ENCODE measurements at places on chromosomes 7 and 10.

DNA sequence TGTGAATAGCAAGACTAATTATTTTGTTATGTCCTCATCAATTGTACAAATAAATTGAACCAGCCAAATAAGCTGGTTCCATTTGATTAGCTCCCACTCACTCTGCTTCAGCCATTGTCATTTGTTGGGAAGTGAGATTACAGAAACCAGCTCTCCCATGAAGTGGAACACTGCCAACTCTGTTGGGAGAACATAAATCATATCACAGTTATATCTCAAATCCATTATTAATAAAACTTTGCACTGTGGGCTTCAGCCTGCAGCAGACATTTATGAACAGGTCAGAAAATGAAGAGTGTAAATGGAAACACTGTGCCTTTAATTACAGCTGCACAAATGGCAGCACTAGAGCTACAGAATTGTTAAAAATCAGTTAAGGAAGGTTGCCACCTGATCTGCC, 46.7 kb upstream of the TEX47 start:
- peak; percentile 42 for DNase-seq

DNA sequence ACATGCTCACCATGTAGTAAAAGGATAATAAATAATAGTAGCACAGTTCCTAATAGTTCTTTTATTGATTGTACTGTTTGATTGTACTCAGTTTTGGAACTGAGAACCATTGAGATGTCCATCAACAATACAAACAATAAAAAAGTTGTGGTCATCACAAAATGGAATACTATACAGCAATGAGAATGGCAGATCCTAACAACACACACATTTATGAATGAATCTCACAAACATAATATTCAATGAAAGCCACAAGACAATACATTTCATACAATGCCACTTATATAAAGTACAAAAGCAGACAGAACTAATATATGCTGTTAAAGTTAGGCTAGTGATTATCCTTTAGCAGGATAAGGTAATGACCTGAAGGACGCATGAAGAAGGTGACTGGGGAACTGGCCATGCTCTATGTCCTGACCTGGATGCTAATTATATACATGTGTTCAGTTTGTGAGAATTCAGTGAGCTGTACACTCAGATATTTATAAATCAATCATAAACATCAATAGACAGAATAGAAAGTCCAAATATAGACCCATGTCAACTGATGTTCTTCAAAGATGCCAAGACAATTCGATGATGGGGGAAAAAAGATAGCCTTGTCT, 70.0 kb downstream of the SMURF1 start:
- no peak for DNase-seq

- peak; percentile 32 for DNase-seq
These were observed 55.7 kb upstream of the CREB5 start for GRCh38 chr7:28356619-28357018.

GRCh38 chr10:42816912-42817311, 34.3 kb downstream of the BMS1 start:
- DNase-seq = no peak

GRCh38 chr7:142303650-142304049, 45.8 kb upstream of the PRSS58 start:
- no peak for DNase-seq

DNA sequence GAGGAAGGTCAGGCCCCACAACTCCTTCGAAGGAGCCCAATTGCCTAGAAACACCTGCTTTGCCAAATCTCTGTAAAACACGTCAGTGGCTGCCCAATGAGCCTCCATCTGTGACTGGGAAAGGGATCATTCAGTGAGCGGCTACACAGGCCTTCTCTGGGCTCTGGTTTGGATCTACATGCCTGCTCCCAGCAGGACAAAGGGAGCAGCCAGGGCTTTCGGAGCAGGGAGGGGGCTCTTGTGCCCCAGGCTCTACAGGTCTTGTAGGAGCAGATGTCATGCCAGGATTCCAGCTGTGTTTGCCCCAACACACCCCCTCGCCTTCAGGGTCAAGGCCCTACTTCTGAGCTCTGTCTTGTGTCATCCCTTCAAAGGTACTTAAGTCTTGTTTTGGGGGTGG, 73.5 kb downstream of the CLEC2L start:
- no peak for DNase-seq

DNA sequence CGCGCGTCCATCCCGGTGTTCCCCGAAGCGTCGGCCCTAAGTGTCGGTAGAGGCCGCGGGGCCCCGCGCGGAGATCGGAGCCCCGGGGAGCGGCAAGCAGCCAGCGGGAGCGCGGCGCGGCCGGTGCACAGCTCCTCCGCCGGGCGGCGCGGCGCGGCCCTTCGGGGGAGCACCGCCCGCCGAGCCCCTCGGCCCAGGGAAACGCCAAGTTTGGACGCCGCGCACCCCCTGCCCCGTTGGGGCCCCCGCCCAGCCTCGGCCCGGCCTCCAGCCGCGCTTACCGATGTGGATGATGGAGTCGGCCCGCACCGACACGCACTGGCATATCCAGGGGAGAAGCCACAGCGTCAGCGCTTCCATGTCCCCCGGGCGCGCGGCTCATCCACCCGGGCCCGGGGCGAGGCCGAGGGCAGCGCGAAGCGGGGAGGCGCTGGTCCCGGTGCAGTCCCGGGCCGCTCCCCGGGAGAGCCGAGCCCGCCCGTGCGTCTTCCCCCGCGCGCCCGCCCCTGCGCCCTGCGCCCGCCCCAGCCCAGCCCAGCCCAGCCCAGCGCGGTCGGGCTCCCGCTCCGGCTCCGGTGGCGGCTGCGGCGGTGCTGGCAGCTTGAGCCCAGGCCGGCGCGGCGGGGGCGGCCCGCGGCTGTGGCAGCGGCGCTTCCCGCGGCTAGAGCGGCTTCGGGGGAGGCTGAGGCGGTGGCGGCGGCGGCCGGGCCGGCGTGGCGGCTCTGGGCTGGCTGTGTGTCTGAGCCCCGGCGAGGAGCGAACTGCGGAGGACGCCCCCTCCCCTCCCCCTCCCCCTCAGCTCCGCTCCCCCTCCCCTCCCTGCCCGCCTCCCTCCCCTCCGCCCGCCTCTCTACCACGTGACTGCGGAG, at the start of gene GRID1:
GRID1 (minus strand) TSS at position 763 of the 869 bp plus-strand sequence.
- peak; percentile 80 for DNase-seq

DNA sequence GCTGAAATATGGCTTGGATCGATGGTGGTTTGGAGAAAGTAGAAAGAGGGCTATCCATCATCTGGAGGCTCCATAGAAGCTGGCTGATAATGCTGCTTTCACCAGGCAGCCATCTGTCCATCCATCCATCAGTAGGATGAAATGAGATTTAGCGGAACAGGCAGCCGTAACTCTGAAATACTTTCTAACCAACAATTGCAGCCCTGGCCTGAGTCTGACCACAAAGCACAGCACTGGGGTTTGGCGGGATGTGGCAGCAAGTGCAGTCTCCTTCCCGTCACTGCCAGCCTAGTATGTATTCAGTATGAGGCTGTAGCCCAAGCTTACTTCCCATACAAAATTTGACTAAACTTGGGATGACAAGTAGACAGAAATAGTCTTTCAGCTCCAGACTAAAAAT, 38.0 kb downstream of the R3HCC1L start:
- DNase-seq = no peak

DNA sequence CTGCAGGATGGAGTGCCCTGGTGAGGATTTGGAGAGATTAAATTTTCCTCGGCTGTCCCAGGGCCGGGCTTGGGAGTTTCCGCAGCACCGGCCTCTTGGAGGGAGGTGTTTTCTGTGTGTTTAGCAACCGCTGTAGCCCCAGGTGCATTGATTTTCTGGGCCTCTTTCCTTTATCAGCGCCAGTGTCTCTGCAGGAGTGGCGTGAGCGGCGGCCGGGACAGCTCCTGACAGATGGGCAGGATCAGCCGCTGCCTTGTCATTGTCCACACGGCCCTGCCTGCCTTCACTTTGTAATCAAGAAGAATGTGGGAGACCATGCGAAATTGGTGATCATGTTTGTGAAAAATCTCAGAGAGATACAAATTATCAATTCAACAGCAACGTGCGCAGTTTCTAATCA, 32.4 kb downstream of the NKX6-2 start:
- DNase-seq = no peak

DNA sequence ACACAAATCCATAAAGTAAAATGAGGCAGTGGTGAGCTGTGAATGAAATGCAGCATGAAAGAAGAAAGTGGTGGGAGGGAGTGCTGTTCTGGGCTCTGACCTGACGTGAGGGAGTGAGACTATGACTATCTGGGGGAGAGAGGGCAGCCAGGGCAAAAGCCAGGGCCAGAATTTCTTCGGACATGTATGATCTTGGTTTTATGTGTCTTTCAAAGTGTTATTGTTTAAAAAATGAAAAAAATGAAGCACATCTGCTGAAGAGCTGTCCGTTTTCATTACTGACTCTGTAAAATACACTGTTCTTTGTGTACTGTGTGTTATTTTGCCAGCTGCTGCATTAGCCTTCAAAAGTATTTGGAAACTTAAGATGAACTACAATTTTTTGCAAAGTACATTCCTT, 70.2 kb upstream of the KLF14 start:
- DNase-seq = no peak

DNA sequence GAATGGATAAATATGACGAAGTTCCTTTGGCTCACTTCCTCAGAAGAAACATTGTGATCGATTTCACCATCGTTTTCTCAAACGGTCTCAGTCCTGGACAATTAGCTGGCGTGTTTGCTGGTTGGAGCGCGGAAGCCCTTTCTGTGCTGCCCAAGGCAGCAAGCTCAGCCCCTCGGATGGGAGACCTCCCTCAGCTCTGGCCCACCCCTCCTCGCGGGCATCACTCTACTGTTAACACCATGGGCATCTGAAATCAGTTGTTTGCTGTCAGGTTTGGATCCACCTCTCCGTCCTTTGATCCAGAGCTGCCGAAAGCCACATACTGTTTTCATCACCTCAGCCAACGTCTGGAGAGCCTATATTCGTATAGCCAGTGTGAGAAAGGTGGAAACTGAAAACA, 68.2 kb downstream of the C10orf143 start:
- no peak for DNase-seq

DNA sequence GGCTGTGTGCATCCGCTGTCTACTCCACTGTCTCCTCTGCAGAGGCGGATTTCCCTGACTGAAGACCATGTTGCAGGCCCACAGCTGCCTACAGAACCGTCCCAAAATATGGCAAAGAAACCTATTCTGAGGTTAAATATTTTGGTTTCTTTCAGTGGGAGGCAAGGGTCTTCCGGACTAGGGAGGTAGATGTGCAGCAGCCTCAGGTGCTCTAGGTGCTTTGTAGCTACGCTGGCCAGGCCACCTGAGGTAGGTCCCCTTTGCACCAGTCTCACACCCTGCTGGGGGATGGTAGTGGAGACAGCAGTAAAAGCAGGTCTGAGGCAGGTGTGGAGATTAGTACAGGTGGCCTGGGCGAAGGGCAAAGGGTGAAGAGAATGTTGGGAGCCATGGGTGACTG, 8.2 kb upstream of the PILRB start:
- DNase-seq = no peak

DNA sequence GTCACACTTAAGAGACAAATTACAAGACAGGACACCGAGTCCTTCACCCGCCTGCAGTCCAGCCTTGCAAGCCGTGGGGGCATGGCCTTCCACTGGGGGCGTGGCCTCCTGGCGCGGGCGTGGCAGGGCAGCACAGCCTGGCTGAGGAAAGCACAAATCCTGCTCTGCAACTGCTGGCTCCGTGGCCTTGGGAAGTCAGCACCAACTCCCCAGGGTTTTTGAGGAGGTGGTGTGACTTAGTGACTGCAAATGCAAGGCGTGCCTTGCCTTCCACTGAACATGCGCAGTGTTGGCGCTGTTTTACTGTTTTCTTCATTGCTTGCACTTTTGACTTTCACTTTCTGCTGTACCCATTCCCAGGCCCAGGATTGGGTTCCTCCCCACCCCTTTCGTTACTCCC, 12.9 kb upstream of the BMS1 start:
- DNase-seq = peak; percentile 66

- DNase-seq = peak; percentile 34
These were observed 66.3 kb upstream of the EFCAB10 start for GRCh38 chr7:105647591-105647990.

DNA sequence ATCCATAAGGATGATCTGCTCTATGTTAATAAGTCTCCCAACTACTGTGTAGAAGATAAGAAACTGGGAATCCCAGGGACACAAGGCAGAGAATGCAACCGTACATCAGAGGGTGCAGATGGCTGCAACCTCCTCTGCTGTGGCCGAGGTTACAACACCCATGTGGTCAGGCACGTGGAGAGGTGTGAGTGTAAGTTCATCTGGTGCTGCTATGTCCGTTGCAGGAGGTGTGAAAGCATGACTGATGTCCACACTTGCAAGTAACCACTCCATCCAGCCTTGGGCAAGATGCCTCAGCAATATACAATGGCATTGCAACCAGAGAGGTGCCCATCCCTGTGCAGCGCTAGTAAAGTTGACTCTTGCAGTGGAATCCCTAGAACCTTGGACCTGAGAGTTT, 10.3 kb downstream of the WNT16 start:
- DNase-seq = no peak

DNA sequence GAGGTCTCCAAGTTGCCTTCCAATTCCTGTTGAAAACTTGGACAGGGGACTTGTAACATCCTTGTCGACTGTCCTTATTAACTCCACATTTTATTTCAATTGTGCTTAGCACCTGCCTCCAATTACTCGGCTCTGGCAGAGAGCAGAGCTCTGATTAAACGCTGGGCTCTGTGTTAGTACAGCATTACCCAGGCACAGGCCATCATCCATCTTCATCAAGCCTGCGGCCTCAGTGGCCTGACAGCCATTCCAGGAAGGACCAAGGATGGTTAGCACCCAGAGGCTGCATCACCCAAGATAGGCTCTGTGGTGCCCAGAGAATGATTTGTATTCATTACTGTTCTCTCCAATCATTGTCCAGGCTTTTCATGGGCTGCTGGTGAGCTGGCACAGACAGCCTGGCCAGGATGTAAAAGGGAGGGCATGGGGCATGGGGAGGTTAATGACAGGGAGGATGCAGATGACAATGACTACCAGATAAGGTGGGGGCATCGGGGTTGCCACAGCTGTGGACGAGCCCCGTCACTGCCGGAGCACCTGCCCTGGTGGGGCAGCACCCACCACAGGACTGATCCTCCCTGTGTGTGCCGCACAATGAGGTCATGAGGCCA, 123.3 kb downstream of the PTPN20 start:
- peak; percentile 78 for DNase-seq

- DNase-seq = no peak
These were observed 268.0 kb downstream of the FRMD4A start for GRCh38 chr10:14062528-14063260.
